Activated naive CD4-positive, alpha-beta T cell (primary cell): ENCODE measurements at places on chromosomes 5 and 9.

- DNase-seq, result no peak
Measured at GRCh38 chr9:79662537-79662956, 90.8 kb downstream of the TLE4 start.

DNA sequence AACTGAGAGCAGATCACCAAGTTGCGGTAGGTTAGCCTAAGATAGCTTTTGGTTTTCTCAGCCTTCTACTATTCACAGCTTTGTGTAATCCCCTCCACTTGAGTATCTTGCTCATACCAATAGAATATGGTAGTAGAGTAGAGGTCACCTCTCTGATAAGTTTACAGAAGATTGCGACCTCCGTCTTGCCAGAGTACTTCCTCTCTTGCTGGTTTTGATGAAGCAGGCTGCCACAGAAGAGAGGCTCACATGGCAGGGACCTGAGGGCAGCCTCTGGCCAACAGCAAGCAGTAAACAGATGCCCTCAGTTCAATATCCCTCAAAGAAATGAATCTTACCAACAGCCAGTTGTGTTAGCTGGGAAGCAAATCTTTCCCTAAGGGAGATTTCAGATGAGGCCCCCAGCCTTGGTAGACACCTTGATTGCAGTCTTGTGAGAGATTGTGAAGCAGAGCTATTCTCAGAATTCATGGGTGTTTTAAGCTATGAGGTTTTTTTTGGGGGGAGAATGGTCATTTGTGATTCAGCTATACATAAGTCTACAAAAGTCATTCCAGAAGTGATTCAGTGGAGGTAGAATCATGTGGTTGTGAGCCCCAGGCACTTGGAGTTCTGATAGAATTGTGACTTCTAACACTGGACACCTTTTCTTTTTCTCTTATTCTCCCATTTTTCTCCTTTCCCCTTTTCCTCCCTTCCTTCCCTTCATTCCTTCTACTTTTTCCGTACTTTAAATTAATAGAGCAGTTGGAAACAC is 22.7 kb upstream of the CDKN2B start:
- DNase-seq, result no peak

GRCh38 chr5:180400416-180400815 is 47.3 kb upstream of the GFPT2 start:
- no peak for DNase-seq

- DNase-seq, result no peak
Measured at GRCh38 chr5:139147483-139148087, 50.6 kb downstream of the SIL1 start.

- no peak for DNase-seq
Measured at GRCh38 chr5:176816043-176816745, 5.8 kb downstream of the UNC5A start.

- no peak for DNase-seq
Measured at GRCh38 chr5:115263078-115263380, 352 bp upstream of the PGGT1B start.

GRCh38 chr5:6745706-6746222 is 32.5 kb downstream of the TENT4A start:
- DNase-seq, result no peak

GRCh38 chr5:88892669-88893068 is 9.7 kb upstream of the MEF2C start:
- DNase-seq, result no peak

GRCh38 chr5:172648013-172648381 is 6.9 kb downstream of the NEURL1B start:
- no peak for DNase-seq

DNA sequence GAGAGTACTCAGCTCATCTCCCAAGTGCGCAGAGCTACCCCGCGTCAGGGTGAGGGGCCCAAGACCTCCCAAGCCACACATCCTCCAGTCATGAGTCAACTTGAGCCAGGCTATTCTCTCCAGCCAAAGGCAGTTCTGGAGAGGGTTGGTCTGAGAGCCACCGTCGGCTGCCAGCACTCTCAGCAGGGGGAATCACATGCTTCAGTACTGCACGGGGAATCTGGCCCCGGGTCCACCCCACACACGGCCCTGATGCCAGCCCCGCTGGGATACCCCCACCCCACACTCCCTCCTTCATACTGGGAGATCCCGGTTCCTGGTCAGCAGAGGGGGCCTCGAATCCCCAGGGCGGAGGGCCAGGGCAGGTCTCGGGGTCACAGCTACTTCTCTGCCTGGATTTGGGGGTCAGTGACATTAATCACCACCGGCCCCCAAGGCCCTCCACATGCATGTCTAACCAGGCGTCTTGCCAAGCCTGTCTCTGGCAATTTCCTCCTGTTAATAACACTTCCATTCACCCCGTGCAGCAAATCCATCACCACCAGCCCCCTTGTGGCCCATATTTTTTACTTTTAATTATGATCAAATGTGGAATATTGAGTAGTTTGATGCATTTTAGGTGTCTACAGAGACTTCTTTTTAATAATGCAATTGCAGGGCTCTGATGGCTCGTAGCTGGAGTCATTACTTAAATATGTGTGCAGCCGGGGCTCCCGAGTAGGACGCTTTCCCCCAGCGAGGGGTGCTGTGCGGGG is 102.9 kb upstream of the PPP1R26 start:
- DNase-seq, result no peak

- no peak for DNase-seq
Measured at GRCh38 chr9:87102126-87102525, 154.8 kb upstream of the GAS1 start.

- DNase-seq, result no peak
Measured at GRCh38 chr5:73740274-73740790, 114.3 kb downstream of the ARHGEF28 start.

GRCh38 chr9:16627967-16628366 is 242.5 kb downstream of the BNC2 start:
- no peak for DNase-seq

- DNase-seq, result no peak
Measured at GRCh38 chr5:172599204-172599567, 41.9 kb upstream of the NEURL1B start.

- DNase-seq, result no peak
Measured at GRCh38 chr5:73373814-73374510, 74.6 kb downstream of the FOXD1 start.

DNA sequence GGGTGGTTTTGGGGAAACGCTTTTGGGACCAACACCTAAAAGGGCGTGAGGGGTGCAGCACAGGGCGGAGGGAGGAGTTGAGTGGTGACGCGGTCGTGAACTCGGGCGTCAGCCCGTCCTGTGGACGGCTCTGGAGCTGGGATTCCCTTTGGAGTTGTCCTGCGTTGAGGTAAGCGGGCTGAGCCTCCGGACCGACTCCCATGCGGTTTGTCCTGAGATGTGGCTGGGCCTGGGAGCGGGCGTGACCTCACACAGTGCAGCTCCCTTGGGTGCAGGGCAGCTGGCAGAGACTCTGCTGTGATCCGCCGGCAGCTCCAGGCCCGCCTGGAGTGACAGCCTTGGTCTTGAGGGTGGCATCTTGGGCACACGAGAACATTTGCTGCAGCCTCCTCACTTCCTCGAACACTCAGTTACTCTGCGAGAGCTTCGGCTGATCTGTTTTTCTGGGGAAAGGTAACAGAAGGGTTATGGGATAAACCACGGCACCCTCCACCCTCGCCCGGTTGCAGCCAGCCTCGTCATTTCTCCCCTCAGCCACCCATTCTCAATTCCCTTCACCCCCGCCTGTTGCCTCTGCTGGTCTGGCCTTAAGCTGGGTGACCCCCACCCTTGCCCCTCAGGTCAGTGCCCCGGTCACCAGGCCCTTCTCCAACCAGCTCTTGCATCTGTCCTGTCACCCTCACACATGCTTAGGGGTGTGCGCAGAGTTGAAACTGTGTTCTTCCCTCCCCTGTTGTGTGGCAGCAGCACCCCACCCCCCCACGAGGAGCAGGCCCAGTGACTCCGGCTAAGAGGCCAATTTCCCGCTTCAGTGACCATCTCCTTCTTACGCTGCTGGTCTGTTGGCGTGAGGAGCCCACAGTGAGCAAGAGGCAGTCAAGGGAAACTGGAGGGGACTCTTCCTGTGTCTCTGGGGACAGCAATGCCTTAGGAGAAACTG is 94.2 kb upstream of the COL5A1 start:
- DNase-seq, result no peak

DNA sequence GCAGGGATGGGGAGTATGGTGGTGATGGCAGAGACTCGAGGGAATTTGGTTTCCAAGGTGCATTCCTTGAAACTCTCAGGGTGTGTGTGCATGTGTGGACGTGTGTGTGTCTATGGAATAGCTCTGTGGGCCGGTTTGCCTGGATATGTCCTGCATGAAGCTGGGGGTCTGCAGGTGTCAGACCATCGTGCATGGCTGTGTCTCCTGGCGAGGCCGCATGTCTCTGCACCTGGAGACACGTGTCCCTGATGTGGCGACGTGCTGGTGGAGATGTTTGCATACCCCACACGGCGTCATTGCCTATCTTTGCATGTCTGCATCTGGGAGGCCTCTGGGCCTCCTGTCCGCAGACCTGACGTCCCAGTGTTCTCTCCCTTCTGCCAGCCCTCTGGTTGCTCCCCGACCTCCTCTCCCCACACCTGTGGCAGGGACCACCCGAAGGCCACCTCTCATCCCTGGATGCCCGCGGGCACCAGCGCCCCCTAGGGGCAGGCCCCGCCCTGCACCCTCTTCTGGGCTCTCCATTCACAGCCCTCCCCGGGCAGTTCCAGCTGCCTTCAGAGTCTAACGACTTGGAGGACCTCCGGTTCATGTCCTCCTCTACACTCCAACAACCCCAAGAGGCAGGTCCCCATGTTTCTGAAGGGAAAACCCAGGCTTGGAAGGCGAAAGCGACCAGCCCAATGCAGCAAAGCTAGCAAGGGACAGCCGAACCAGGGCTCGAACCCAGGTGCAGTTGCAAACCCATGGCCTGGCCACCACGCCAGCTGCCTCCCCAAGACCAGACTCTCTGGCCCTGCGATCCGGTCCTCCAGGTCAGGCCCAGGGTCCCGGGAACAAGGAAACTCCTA is 88.6 kb downstream of the LMX1B start:
- peak; percentile 19 for DNase-seq

- DNase-seq, result no peak
Measured at GRCh38 chr5:58933891-58934628, 351.2 kb downstream of the RAB3C start.

DNA sequence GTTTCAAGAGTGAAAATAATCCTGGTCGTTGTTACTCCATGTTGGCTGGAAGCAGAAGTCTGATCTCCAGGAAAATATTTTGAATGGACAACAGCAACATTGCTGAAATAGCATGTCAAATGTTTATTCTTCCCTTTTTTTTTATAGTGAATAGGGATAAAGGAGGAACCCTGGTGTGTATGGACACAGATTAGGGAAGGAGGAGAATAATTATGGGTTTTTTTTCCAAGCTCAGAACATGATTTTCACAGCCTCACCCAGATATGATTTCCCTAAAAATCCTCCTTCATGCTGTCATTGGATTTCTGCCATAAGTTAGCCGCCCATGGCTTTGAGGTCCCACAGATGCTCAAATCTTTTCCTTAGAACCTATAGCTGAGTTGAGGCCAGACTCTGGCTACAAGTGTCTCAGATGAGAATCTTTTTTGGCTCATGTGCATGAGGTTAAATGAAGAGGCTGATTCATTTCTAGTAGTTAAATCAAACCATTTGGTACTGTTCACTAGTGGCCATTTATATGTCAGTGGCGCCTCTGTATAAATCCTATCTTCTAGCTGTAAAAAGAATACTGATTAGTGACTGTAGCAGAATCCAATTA is 65.5 kb upstream of the LIFR start:
- DNase-seq, result no peak

- no peak for DNase-seq
Measured at GRCh38 chr5:53481159-53481886, 894 bp downstream of the FST start.

- DNase-seq, result no peak
Measured at GRCh38 chr5:151141535-151141934, 16.0 kb downstream of the ANXA6 start.

GRCh38 chr9:19200229-19200628 is 30.3 kb upstream of the DENND4C start:
- no peak for DNase-seq

GRCh38 chr5:1765141-1765879 is 34.3 kb downstream of the MRPL36 start:
- DNase-seq, result no peak

DNA sequence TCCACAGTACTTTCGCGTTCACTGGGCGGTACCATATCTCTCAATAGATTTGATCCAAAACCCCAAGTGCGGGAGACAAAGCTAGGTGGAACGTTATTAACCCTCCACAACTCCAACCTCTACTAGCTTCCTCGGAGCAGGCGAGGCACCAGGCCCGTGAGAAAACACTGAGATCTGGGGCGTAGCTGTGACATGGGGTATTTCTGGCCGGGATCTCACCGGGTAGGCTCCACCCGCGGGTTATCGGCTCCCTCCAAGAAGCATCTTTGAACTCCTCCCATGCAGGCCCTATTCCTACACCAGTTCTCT is 350 bp upstream of the SLC25A46 start:
- peak; percentile 40 for DNase-seq

- DNase-seq, result no peak
Measured at GRCh38 chr5:176630681-176631222, 277 bp downstream of the EIF4E1B start.

DNA sequence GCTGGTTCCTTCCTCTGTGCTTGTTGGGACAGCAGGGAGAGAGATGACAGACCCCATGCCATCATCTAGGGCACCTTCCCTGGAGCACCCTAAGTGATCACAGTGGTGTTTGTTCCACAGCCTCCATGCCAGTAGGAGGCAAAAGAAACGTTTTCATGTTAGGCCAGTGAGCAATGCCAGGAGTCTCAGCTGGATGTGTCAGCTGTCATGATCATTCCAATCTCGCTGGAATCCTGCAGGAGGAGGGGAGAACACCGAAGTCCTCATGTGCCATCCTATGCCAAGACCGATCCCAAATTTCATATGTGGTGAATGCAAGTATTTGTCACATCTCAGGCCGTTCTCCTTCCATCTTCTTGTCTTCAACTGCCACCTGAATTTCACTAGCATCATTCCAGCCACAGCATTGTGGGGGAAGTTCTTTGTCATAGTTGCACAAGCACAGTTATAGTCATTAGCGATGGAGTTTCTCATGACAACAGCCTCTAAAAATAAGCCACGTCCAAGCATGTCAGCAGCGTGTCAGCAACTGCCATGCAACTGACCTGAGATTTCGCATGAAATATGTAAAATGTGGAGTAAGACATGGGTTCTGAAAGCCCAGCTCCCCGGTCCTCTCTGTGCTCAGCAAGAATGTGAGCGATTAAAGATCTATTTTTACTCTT is 97.2 kb upstream of the DNAH5 start:
- no peak for DNase-seq

DNA sequence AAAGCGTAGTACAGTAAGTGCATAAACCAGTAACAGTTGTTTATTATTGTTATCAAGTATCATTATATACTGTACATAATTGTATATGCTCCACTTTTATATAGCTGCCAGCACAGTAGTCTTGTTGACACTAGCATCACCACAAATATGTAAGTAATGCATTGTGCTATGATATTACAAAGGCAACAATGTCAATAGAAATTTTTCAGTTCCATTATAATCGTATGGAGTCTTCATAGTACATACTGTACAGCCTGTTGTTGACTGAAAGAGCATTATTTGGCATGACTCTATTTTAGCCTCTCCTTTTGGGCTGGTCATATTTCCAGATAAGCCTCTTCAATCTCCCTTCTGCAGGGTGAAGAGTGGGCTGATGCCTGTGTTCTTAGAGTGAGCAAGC is 40.4 kb downstream of the CFAP95 start:
- no peak for DNase-seq

- no peak for DNase-seq
Measured at GRCh38 chr5:97525780-97526179, 342.7 kb upstream of the RIOK2 start.

GRCh38 chr9:109935406-109936087 is 155.5 kb downstream of the PALM2AKAP2 start:
- DNase-seq, result no peak

GRCh38 chr9:91360551-91361290 is 997 bp downstream of the AUH start:
- DNase-seq, result no peak
